Bone marrow (tissue), 2 donors: ENCODE measurements at places on chromosomes 7 and 10.

- no peak for DNase-seq
These were observed 1.1 kb downstream of the FAM133B start for GRCh38 chr7:92589056-92589455.

DNA sequence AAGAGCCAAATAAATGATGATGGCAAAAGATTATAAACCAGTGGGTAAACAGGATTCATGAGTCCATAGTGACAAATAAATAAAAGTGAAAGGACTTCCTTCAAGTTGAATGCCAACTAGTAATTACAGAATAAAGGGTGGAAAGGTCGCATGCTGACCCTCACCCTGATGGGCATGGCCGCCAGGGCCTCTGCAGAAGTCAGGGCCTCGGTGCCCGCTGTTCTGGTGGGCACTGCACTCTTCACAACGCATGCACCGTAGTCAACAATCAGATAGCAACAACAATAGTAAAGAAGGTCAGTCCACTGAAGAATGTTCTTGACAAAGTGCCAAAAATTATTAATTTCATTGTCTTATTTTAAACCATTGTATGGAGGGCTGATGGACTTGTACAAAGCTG is 123.2 kb upstream of the LANCL2 start:
- DNase-seq = no peak

GRCh38 chr7:28041508-28042314 is 138.9 kb downstream of the JAZF1 start:
- DNase-seq = no peak

DNA sequence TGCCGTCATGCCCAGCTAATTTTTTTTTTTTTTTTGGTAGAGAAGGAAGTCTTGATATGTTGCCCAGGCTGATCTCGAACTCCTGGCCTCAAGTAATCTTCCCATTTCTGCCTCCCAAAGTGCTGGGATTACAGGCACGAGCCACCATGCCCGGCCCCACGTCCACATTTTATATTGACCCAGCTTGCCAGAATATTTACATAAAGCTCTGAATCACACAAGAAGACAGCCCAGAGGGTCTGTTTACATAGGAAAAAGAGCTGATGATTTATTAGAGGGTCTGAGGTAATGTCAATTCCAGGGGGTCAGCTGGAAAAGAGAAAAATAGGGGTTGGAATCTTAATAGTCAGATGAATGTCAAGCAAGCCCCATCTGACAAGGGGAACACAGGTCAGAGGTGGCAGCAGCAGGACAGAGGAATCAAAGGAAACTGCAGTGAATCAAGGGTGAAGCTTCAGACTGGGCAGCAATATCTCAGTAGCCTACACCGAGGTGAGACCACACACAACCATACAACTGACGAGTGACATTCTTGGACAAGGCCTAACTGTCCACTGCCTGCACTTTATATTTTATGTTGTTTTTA is 15.8 kb upstream of the SLF2 start:
- DNase-seq = no peak

GRCh38 chr10:97726636-97727178 is 10.2 kb upstream of the ZFYVE27 start:
- DNase-seq = no peak
